Stimulated activated CD8-positive, alpha-beta memory T cell treated with anti-CD3 and anti-CD28 coated beads, Interleukin-4, amount 100 ng/mL, for 1 hour (primary cell): ENCODE measurements at places on chromosomes 6 and 20.

DNA sequence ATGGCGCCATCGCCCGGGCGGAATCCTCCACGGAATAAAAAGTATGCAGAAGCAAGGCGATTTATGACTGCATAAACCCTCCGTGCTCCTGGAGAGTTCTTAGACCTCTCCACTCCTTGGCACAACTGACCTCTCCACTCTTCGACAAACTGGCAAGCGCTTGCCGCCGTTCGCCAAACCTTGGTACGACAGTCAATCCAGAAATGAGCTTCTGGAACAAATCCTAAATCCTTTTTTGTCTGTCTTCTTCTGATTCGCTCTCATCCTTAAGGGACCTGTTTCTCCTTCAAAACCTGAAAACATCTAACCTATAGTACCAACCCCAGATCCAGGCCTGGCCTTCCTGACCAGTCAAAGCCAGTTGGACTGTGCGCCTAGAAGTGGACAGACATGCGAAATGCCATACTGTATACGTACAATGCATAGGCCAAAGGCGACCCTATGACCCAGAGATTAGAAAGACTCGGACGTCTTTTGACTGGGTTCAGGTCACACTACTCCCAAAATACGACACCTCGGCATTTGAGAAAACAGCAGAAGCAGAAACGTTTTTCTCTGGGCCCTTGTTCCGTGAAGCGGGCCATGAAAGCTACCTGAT, 59.4 kb downstream of the TRIM27 start:
- DNase-seq, result no peak

DNA sequence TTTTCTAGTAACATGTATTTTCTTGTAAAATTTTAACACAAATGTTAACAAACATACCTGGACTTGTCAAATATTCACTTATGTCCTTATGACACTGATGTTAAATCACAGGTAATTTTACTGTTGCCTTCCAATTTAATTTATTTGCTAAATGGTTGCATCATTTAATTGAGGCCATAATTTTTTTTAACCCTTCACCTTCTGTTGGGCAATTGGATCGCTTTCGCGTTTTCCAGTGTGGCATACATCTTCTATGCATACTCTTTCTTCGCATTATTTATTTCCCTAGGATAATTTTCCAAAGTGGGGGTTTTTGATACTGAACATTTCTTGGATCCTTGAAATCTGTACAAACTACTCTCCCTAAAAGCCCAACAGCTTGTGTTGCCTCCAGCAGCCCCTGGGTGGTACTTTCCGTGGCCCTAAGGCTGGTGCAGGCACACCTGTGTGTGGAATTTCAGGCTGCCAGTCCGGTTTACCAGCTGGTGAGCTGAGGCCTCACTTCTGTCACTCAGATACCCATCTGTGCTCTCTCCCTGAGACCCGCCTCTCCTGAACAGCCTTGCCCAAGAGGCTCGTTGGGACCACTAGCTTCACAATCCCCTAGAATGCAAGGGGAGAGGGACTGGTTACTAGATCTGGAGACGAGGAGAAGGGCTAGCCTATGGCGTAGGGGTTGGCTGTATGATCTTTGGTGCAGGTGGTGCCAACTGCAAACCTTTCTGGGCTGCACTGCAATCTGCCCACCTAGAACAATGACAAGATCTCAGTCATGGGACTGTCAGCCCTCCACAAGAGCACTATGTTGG, 11.2 kb upstream of the C20orf144 start:
- no peak for DNase-seq

DNA sequence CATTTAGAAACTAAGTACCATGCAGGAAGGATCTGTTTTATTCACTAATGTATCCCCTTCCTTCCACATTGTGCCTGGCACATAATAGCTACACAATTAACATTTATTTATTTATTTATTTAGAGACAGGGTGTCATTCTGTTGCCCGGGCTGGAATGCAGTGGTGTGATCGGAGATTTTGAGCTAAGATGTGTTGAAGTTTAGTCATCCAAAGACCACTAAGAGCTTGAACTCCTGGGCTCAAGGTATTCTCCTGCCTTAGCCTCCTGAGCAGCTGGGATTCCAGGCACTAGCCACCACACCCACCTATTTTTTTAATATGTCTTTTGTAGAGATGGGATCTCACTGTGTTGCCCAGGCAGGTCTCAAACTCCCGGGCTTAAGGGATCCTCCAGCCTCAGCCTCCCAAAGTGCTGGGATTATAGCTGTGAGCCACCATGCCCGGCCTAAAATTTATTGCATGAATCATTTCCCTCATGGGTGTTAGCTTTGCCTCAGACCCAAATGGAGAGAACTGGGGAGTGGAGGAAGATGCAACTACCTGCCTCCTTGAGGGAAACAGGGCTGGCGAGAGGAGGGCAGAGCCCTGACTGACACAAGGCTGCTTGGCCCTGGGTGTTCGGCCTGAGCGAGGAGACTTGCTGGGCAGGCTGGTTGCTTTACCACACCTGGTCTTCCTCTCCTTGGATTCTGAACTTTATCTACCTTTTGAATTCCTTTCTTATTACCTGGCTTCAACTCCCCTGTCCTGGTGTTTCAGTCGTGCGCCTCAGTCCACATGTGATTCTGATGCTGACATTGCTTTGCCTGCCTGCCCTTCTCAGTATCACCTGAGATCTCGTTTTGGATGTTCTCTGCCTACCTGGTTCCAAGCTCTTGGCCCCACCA, 1.7 kb upstream of the DYNLT1 start:
- DNase-seq, result no peak

DNA sequence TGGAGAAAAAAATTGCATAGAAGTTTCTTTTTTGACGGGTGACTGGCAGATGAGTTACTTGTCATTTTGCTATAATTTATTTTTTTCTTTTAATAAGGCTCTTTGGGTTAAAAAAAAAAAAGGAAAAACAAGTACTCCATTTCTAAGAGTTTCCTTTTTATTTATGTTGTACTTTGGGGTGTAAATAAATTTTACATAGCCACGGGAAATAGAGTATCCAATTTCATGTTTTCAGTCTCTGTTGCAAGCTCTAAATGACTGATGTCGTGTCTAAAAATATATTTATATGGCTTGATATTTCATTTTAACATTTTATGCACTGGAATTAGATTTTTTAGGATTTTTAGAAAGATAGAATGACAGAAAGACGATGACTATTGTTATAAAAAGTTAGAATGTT, 3.4 kb downstream of the EYA4 start:
- no peak for DNase-seq

DNA sequence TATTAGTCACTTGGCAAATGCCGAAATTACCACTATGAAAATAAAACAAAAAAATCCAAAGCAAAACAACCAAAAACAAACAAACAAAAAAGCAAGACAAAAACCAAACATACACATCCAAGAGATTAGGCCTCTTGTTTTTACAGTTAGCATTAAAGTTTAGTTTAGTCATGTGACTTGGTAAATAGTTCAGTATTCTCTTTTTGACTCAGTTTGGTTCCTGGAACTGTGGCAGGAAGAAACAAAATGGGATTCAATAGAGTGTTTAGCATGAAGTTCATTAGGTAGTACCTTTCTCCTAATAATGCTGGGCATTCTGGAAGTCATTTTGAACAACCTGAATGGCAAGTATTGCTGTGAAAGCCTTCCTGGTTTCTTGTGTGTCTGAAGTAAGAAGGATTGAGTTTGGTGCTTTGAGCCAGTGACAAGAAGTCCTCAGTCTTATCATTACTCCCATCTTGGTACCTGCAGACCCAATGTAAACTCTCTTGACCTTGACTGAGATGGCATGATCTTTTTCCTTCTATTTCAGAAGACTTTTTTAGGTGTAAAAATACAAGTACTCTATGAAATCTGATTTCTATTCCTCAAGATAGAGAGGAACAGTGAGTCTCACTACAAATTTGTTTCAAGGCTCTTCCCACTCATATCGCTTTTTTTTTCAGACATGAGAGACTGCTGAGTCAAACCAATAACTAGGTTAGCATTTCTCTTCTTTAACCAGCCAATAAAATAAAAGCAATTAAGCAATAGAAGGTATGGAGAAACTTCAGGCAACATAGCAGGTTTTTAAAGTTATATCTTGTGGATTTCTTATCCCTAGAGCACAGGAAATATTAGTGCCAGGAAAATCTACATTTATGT, 223.6 kb upstream of the PREP start:
- no peak for DNase-seq

DNA sequence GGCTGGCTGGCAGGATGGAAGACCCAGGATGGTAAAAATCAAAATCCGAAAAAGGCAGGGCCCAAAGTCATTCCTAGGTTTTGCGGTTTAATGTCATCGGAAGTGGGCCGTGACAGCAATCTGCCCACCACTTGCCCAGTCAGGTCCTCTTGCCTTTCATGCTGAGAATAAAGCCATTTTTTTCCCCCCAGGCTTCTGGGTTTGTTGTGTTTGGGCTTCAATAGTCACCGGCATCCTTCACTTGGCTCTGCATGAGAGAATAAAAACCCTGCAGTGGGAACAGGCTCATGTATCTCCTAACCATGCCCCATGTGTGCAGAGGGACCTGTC, 56.1 kb downstream of the MEP1A start:
- no peak for DNase-seq

DNA sequence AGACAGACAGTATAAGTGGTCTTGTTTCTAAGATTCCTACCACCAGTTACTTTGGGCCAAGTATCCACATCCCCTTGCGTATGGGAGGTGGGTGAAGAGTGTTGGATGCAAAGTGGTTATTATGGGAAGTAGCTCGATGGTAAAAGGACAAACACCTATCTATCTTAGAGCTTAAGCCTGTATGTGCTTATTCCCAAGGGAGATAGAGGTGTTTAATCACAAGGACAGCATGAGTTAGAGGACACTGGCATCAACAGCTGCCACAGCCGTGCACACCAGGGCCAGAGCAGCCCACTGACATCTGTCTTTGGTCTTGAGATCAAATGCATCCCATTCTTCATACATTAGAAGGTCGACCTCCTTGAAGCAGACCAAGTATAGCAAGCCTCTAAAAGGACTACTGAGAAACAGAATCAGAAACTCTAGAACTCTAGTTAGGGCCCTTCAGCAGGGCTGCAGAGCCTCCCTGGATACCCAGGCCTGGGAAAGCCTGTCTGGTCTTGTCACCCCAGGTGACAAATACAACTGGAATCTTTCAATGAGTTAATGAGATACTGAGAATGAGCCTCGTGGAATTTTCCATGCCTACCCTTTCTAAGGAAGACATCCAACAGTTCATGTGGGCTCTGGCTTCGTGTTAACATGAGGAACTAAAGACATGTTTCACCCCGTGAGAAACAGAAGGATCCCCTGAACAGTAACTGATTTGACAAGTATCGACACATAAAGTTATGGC, 28.7 kb downstream of the TXNDC5 start:
- no peak for DNase-seq

DNA sequence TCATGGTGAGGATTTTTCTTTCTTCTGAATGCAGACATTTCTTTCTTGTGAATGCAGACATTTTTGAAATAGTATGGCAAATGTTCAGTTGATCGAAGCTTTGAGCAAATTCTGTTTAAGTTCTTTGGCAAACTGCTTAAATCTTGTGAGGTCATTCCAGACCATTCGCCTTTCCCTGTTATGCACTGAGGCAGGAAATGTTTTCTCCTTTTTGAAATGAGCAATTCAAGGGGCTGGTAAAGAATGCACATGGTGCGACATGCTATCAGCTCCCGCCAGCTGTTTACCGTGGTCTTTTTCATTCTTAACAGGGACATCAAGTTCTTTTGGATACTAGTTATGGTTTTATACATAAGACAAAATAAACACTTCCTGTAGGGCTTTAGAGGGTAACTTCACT, 112.0 kb upstream of the CCN2 start:
- no peak for DNase-seq

DNA sequence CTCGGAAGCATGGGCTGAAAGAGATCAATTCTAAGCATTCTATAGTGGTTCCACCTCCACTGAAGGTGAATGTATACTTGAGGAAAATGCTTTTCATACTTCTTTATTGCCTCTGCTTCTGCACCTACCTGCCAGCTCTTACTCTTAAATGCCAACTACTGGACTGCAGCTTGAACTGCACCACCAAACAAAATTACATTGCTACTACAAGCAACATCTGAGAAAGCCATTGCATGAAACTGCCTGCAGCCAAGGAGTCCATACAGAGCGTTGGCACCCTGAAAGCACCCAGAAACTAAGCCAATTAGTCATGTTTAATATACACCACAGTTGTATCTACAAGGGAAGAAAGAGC, 440.9 kb downstream of the BTBD3 start:
- DNase-seq, result no peak

- DNase-seq, result no peak
These were observed 340.6 kb upstream of the SASH1 start for GRCh38 chr6:148001844-148002642.

DNA sequence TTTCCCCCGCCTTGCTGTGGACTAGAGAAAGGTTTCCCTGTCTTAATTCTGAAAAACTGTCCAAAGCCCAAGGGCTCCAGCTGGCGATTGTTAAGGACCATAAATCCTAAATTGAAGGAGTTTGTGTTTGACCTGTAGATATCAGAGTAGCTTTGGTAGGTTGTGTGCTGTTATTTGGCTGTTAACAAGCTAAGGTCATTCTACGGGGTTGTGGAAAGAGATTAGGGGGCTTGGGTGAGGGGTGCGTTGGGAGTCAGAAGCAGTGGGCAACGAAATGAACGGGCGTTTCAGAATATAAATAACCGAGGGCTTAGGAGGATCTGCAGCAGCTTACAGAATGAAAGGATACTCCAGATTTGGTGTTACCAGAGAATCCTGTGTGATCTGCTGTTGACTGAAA, 32.6 kb upstream of the BTN3A2 start:
- no peak for DNase-seq

DNA sequence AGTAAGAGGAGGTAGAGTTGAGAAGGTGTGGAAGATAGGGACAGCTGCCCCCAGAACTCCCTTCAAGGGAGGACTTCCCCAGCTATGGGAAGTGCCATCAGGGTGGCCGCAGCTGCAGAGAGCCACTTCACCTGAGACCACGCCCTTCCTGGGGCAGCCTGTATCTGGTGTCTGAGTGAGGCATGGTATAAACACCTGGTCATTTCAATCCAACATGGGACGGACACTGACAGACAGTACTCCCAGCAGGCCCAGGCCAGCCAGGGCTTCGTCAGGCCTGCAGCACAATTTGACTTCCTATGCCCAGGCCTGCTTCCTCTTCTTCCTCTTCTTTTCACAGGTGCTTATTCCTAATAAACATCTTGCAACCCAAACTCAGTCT, 4.5 kb downstream of the SOX12 start:
- DNase-seq, result no peak

- no peak for DNase-seq
These were observed 54.6 kb downstream of the PCSK2 start for GRCh38 chr20:17281478-17281877.

DNA sequence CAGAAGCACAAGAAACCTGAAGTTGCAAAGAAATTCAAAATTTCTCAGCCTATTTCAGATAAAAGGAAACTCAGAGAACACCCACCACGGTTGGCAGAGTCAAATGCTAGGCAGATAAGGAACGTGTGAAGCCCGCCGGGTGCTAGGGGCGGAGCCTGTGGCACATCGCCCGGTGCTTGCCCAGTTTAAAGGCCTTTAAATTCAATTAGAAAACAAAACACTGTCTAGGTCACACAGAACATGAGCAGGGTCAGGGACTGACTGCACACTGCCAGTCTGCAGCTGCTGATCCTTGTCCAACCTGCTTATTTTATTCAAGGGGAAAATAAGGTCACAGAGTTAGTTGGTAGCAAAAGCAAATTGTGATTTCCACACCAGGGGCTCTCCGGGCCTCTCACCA, 75.8 kb downstream of the PSMG4 start:
- no peak for DNase-seq
